Ascending aorta (tissue), 2 donors: ENCODE measurements at places on chromosomes 3 and 15.
A peak's percentile ranks its signal among the peaks of the same experiment; 100 is the strongest.

GRCh38 chr3:172189987-172190603 lies 150.7 kb downstream of the FNDC3B start:
- no peak for DNase-seq

DNA sequence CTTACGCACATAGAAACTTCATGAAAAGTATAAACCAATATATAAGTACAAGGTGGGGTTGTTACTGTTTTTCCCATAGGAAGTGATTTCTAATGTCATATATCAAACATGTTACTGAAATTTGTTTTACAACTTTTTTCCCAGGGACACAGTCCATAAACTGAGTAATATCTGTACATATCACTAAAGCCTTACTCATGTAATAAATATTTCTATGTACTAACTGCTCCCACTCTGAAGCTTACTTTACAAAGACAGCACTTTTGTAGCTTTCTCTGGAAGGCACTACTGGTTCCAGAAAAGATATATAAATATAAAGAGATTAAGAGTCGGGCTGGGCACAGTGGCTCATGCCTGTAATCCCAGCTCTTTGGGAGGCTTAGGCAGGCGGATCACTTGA lies 91.7 kb downstream of the MYO5A start:
- DNase-seq = no peak

DNA sequence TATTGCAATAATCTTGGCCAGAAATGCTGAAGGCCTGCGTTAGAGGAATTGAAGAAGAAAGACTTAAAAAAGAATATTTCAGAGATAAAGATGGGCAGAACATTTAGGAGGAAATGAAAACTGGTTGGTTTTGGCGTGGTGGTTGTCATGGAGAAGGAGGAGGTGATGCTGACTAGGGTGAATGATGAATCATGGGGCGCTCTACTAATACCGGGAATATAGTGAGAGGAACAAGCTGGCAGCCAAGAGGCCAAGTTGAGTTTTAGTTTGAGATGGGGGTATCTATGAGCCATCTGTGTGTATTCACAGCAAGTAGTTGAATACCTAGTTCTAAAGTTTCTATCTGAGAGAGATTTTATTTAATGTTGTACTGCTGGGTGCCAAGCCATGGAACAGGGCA lies 6.8 kb upstream of the GAP43 start:
- DNase-seq = no peak

DNA sequence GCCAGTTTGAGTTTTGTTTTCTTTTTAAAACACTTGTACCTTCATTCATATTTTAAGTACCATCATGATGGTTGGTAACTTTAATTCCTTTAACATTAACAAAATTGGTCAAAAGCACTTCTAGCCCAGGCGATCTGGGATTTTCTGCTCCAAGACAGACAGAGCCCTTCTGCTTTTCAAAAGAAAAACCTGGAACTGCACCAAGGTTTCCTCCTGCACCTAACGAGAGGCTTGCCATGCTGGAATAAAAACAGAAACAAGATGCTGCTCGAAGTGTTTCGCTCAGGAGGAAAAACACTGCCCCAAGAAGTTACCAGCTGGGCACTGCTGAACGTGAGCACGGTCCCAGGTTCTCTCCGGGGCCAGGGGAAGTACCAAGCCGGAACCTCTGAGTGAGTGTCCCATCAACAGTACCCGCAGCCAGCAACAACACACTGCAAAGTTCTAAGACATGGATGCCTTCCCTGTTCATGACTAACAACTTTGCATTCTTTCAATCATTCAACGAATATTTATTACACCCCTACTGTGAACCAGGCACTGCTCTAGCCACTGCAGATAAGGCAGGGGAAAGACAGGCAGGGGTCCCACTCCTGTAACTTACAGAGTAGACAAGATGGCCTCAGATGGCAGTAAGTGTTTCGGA lies 98.8 kb downstream of the XXYLT1 start:
- peak; percentile 79 for DNase-seq

GRCh38 chr15:89330119-89330518 lies 4.5 kb downstream of the POLG start:
- DNase-seq = no peak

DNA sequence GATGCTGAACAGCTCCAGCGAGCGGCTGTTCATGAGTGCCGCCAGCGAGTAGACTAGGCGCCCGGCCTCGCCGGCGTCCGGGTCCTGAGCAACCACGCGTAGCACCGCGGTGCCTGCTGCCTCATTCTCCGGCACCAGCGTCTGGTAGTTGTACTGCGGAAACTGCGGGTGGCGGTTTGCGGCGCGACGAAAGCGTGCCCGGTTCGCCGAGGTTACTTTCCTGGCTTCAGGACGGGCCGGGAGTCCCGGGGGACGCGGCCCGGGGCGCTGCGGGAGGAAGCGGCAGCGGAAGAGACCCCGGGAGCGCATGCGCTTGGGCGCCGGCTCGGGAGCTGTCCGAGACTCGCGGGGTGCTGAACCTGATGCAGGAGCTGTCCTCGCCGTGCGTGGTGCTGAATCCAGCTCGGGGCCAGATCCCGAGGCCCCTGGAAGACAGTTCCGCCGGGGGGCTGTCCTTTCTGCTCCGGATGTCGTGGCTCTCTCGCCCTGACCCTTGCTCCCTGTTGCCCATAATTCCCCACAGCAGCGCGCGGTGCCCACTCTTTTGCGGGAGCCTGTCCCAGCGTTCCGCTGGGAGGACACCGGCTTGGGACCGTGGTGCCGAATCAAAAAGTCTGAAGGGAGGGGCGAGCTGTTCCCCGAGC lies 1.1 kb downstream of the CELSR3 start:
- no peak for DNase-seq

DNA sequence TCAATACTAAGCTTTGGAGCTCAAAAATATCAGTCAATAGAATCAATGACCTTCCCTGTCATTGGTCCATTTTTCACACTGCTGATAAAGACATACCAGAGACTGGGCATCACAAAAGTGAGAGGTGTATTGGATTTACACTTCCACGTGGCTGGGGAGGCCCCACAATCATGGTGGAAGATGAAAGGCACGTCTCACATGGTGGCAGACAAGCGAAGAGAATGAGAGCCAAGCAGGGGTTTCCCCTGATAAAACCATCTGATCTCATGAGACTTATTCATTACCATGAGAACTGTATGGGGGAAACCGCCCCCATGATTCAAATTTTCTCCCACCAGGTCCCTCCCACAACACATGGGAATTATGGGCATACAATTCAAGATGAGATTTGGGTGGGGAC lies 81.9 kb downstream of the ANXA2 start:
- DNase-seq = no peak

DNA sequence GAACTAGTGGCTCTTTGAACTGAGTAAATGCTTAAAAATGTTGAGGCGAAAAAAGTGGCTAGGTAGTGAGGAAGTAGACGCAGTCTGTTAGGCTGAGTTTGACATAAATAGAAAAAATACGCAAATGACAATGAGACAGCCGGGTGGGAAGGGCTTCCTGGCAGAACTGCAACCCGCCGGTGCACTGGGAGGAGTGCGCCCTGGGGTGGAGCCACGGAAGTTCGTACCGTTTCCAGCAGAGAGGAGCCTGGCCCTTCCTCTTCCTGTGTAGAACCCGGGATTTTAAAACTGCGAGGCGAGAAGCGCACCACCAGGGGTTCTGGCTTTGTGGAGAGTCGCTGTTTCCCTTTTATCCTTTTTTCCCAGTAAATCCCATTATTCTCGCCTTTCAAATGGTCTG lies 602.6 kb downstream of the PYDC2 start:
- no peak for DNase-seq
